Sigmoid colon (tissue), 7 donors: ENCODE measurements at places on chromosomes 16 and 17. TPM values are rescaled to one million over a fixed set of nuclear protein-coding genes. Genes with fewer than 3 reads are reported as not detected.

GRCh38 chr17:73288534-73289302 lies 23.1 kb downstream of the CDC42EP4 start:
- DNase-seq: peak; percentile 86

DNA sequence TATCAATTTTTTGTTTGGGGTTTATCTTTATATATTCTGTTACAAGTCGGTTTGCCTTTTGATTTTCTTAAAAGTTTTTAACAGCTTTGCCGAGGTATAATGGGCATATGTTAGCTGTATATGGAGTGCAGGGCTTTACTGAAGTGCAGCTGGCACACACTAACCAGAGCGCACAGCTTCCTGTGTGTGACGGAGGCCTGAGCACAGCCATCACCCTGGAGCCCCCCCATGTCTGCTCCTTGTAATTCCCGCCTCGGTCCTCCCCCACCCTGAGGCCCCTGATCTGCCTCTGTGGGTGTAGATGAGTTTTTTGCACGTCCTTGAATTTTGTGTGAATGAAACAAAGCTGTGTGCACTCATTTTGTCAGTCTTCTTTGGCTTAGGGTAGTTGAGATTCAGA lies 60.1 kb upstream of the ZNF750 start:
- DNase-seq: no peak

The CFAP97D1 gene
- polyA plus RNA-seq: not detected

- no peak for DNase-seq
These were observed at the start of gene IRX3 for GRCh38 chr16:54286366-54287130. IRX3 (minus strand) TSS chr16:54286787; CDS start chr16:54286050, 737 bp downstream.

The CENPT gene
- 38.3 TPM for polyA plus RNA-seq

GRCh38 chr16:6861135-6861814 lies 471.4 kb upstream of the RBFOX1 start:
- no peak for DNase-seq

The COPS3 gene
- polyA plus RNA-seq: 48.3 TPM

DNA sequence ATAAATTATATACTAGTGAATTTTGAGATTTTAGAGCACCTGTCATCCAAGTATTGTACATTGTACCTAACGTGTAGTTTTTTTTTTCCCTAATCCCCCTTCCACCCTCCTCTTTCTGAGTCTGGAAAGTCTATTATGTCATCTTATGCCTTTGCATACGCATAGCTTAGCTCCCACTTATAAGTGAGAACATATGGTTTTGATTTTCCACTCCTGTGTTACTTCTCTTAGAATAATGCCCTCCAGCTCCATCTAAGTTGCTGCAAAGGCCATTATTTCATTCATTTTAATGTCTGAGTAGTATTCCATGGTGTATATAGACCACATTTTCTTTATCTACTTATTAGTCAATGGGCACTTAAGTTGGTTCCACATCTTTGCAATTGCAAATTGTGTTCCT lies 177.0 kb upstream of the C16orf82 start:
- no peak for DNase-seq

DNA sequence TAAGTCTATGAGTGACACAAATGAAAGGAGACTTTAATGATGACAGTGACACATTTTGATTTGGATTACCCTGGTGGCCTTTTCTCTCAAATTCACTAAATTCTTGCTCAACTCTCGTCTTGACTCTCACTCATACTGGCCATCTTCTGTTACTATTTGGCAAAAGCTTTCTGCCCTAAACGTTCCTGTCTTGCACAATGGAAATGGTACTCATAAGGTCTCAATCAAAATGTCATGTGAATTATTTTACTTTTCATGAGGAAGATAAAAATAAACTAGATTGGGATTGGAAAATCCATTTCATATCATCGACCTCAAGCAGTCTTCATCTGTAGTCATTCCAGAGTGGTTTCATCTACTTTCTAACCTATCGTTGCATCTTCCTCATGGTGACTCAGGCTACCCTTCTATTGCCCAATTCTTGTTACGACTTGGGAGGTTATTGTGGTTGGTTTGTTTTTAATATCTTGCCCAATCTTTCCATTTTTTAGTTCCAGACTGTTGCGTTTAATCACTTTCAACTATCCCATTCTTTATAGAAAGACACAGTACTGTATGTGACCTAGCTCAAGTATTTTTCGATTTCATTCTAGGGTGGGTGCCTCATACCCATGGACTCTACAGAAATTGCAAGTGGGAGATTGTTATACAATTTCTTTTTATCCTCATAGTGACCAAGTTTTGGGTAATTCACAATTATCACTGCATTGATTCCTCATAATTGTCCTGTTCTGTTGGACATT lies 317.2 kb upstream of the KCNJ16 start:
- DNase-seq: no peak

The NAT9 gene
- 14.4 TPM for polyA plus RNA-seq

The COL1A1 gene
- 7.8 TPM for polyA plus RNA-seq

The ZNF23 gene
- 5.3 TPM for polyA plus RNA-seq

DNA sequence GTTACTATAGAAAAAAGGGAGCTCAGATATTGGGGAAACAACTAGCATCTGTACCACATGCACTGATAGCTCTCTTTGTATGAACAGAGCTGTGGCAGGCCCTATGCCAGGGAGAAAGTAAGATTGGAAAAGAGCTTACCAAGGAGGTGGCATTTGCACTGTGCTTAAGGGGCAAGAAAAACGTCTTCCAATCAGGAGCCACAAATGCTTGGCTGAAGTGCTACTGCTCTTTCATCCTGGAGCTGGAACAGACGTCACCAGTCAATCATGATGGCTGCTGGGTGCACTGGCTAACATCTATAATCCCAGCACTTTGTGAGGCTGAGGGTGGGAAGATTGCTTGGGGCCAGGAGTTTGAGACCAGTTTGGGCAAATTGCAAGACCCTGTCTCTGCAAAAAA lies 218.5 kb downstream of the SEC14L1 start:
- peak; percentile 47 for DNase-seq

The PRR15L gene
- 290 TPM for polyA plus RNA-seq

GRCh38 chr17:81207610-81208581 lies 14.9 kb downstream of the CEP131 start:
- no peak for DNase-seq

DNA sequence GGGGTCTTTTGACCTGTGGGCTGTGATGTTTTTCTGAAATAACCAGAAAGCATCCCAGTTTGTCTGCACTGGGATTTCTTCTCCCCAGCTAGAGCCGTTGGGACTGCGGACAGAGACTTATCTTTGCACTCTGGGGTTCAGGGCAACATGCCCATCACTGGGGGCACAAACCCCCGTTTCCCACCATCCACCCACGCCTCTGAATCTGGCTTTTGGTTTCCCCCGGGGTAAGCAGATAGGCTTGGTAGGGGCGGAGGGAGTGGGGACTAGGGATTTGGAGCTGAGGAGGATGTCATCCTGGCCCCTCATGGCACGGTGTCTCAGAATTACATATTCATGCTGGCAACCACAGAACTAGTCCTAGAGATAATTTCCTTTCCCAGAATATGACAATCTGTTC lies 68.6 kb downstream of the CCDC182 start:
- no peak for DNase-seq

The KCNJ2 gene
- polyA plus RNA-seq: 0.60 TPM

GRCh38 chr17:78828470-78829185 lies 12.0 kb downstream of the USP36 start:
- peak; percentile 20 for DNase-seq

DNA sequence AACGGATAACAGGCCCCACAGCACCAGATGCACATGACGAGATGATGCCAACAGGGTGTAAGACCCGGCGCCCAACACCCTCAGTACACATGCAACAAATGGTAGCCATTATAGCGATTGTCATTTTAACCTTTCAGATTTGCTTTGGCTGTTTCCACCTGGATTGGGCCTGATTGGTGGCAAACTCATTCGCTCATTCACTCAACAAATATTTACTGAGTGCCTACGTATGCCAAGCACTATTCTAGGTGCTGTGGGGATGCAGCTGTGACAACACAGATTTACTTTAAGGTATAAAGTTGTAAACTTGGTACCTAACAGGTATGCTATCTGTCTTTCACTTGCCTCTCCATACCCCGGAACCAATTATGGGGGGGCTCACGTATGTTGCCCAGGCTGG lies 66.8 kb downstream of the SRCIN1 start:
- no peak for DNase-seq

- no peak for DNase-seq
These were observed 35.8 kb upstream of the RASL10B start for GRCh38 chr17:35695613-35696012.
